ENCODE measurements at places on chromosomes 6 and 20.
A peak's percentile ranks its signal among the peaks of the same experiment; 100 is the strongest.

DNA sequence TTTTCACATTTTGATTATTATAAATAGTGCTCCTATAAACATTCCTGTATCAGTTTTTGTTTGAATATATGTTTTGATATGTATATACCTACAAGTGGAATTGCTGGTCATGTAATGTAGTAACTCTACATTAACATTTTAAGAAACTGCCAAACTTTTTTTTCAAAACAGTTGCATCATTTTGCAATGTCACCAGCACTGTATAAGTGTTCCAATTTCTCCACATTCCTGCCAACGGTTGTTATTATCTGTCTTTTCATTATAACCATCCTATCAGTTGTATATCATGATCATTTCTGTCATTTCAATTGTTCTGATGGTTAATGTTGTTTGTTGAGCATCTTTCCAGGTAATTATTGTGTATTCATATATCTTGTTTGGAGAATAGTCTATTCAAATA is 44.8 kb upstream of the SAMD5 start:
- no peak for DNase-seq

DNA sequence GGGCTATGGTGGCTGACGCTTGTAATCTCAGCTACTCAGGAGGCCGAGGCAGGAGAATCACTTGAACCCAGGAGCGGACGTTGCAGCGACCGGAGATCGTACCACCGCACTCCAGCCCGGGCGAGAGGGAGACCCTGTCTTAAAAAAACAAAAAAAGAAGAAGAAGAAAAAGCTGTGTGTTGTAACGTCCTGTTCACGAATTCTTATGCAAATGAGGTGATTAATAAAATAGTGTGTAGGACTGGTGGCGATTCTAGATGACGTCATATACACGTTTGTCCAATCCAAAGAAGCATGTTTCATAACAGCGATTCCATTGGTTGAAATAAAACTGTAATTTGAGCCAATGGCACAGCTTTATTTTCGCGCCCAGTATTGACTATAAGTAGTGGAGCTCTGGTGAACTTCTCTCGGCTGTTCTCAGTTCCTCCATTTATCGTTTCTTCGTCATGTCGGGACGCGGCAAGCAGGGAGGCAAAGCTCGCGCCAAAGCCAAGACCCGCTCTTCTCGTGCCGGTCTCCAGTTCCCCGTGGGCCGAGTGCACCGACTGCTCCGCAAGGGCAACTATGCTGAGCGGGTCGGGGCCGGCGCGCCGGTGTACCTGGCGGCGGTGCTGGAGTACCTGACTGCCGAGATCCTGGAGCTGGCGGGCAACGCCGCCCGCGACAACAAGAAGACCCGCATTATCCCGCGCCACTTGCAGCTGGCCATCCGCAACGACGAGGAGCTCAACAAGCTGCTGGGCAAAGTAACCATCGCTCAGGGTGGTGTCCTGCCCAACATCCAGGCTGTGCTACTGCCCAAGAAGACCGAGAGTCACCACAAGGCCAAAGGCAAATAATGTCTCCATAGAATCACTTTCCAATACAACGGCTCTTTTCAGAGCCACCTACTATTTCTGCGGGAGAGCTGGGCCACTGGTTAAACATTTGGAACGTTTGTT is 47.0 kb downstream of the OR2B2 start:
- DNase-seq = peak; percentile 90

- DNase-seq = no peak
Measured at GRCh38 chr6:109053336-109053735, 41.3 kb downstream of the SESN1 start.

- no peak for DNase-seq
Measured at GRCh38 chr20:2937902-2938301, 64.6 kb downstream of the PTPRA start.

DNA sequence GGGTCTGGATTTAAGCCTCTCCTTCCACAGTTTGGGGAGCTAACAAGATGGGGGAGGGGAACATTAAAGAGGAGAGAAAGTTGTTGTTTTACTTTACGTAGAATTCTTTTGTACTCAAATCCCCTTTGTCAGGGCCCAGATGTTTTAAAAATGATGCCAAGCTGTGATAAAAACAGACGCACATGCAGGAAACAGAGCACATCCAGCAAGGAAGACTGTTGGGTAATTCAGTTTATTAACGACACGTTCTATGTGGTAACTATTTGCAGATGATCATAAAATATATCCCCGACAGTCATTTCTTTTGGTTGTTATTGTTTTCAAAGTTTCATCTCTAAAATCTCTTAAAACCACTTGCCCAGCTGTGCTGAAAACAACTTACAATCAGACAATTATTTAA is 307.0 kb upstream of the PRDM1 start:
- DNase-seq = no peak

DNA sequence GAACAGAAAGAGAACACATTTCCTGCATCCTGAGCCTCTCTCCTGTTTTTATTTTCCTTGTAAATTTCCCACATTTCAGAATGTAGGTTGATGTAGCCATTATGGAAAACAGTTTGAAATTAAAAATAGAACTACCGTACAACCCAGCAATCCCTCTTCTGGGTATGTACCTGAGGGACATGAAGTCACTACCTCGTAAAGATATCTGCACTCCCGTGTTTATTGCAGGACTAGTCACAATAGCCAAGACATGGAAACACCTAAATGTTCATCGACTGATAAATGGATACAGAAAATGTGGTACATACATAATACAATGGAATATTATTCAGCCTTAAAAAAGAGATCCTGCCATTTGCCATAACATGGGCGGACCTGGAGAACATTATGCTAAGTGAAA is 72.0 kb upstream of the JAG1 start:
- no peak for DNase-seq

DNA sequence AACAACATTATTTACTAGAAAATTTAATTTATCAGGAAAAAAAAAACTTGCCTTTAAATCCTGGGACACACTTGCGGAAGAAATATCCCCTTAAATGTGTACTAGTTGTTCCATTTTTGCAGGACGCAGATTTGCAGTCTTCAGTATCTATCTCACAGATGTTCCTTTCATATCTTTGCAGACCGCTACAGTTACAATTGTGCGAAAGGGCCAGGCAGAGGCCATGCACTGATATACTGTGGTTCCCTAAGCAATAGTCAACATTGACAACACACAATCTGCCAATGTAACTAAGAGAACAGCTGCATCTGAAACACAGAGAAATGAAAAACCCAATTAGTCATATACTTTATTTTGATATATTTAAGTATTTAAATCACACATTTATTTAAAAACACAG is 411.2 kb downstream of the EYS start:
- no peak for DNase-seq

DNA sequence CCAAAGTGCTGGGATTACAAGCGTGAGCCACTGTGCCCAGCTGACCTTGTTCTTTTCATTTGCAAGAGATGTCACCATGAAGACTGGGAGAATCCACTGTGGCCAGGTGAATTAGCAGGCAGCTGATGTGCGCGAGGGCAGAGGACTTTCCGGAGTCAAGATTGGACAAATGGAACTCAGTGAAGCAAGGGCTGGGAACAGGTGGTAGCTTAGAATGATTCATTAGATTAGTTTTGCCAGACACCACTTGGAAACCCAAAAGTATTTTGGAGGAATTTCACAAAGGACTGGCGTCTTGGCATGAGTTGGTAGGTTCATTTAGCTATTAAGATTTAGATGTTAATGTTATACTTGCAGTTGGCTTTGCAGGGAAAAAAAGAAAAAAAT is 4.7 kb upstream of the AKAP7 start:
- no peak for DNase-seq

DNA sequence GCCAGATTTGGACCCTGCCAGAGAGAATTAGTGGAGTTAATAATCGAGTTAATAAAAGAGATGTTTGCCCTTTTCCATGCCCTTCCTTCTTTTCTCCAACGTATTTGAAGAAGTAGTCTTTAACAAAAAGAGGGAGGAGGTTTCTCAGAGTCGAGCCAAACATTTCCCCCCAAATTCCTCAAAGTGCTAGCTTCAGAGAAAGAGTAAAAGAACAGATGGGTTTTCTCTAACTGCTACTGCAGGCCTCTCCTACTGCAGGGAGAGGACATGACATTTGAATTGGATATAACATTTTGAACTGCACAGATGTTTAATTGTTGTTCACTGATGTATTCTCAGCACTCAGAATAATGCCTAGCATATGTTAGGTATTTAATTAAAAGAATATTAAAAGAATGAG is 25.5 kb downstream of the RWDD2A start:
- DNase-seq = no peak

DNA sequence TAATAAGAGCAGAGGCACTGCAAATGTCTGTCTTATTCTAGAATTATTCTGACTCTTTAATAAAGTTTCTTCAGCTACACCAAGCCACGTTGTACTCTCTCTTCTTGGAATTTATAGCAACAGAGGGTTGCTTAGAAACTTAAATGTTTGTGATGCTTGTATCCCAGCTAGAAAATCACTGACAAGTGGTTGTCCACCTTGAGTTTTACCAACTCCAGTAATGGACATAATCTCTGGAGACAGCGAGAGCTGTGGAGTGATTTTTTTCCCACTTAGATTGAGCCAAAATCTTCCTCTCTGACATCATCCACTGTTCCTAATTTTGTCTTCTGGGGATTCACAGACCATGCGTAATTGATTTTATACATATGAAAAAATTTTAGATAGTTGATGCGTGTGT is 8.0 kb downstream of the ECT2L start:
- no peak for DNase-seq

- no peak for DNase-seq
Measured at GRCh38 chr6:43489277-43490072, 12.1 kb downstream of the TJAP1 start.

DNA sequence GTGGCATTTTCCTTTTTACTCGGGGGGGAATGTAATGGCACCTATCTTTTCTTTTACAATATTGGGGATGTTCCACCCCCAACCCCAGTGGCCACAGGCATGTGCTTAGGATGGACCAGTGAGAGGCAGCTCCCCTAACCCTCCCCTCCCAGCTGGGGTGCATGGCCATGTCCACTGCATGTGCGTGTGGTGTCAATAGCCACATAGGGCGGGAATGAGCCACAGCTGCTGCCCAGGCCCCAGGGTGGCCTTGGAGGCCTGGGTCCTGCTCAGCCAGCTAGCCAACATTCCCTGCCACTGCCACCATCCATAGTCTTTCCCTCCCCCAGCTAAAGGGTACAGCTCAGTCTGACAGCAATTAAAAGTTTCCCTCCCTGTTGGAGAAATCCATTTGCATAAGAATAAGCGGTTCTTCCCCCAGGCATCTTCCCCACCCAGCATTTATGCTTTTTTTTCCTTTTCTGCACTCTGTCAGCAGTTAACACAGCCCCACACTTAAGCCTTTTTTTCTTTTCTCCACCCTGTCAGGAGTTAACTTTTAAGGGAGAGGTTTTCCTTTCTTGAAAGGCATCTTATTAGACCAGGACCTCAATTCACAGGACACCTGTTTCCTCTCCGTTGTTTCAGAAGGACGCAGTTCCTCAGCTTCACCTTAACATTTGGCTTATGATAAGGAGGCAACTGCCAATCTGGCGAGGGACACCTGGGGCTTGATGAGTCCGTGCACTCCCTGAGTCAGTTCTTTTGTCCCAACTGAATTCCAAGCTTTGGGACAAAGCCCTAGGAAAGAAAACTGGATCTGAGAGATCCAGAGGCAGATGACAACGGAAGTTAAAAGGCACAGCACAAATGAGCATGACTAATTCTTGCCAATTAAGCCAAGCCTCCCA is 121.4 kb downstream of the TPBG start:
- no peak for DNase-seq

GRCh38 chr6:170497841-170498301 is 55.2 kb downstream of the PSMB1 start:
- no peak for DNase-seq

GRCh38 chr6:151392427-151392826 is 1.1 kb upstream of the ZBTB2 start:
- DNase-seq = no peak
